ENCODE measurements at places on chromosomes 1 and 21.
A peak's percentile ranks its signal among the peaks of the same experiment; 100 is the strongest.

- peak; percentile 32 for ATAC-seq
Observed at GRCh38 chr1:51960262-51960661, 30.2 kb downstream of the RAB3B start.

DNA sequence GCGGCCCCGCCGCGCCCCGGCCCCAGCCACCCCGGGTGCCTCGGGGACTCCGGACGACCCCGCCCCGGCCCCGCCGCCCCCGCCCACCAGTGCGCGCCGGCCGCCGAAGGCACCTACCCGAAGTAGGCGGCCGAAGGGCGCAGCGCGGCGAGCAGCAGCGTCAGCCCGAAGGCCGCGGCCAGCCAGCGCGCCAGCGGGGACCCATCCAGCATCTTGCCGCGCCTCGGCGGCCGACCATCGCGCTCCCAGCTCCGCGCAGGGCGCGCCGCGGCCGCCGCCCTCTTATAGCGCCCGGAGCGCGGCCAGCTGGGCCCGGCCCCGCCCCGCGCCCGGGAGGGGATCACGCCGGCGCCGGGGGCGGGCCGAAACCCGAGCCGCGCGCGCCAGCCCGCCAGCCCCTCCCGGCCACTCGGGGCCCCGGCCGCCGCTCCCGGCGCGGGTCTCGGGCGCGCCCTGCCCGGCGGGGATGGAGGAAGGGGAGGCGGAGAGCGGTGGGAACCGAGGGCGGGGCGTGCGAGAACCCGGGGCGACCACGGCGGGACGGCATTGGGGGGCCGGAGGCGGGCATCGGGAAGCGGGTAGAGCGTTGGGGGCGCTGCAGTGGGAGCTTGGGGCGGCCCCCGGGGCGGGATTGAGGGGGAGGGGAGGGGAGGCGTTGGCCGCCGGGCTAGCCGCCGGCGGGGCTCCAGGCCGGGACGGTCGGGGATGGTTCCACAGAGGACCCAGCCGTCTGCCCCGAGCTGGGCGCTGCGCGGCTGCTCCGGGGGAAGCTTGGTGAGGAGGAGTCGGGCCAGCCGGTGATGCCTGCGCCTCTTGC, at the start of gene WNT9A:
TSS of gene WNT9A (minus strand) at position 257 of the 817 bp plus-strand sequence. CDS start at position 212, 45 bp downstream.
- peak; percentile 51 for ATAC-seq

- no peak for ATAC-seq
Observed at GRCh38 chr1:28512058-28512611, 6.3 kb downstream of the RCC1 start.

DNA sequence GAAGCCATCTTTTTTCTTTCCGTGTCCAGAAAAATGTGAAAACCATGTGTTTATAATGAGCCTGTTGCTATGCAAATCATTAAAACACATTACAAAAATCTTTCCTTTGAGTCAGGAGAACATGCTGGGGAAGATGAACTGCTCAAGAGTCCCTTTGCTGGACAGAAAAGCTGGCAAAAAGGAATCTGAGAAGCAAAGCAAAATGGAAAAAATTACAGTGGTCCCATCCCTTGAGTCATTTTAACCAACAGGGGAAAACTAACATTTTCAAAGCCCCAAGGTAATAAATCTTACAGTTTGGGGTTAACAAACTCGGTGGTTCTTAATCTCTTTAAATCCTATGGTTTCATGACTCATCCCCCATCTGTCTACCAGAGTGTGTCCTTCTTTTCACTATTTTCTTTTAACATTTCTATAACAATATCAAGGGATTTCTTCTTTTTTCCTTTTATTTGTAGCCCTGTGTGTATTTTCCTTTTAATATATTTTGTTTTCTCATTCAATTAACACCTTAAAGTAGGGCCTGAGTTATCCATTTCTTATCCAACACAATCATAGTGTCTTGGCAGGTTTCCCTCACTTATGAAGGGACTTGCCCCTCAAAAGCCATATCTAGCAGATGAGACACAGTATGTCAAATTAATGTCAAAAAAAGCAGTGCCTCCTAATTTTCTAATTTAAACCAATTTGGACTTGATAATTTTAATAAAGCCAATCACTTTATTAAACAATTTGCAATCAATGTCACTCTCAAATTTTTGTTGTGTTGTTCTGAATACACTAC, 105.4 kb downstream of the PTPN14 start:
- no peak for ATAC-seq
